GM23338 (cell line): ENCODE measurements at places on chromosomes 11 and 22. TPM values are rescaled to one million over a fixed set of nuclear protein-coding genes. Genes with fewer than 3 reads are reported as not detected.

DTX4 gene
- 13.8 and 14.7 TPM in 2 replicates for total RNA-seq

APOA4 gene
- total RNA-seq: not detected in 2 replicates

SCARF2 gene
- total RNA-seq: 16.6 and 17.0 TPM in 2 replicates

ANO5 gene
- total RNA-seq: 6.8 and 8.3 TPM in 2 replicates

PARVA gene
- 6.9 and 7.6 TPM in 2 replicates for total RNA-seq

APOL5 gene
- total RNA-seq: not detected in 2 replicates

ATF4 gene
- total RNA-seq: 366 and 446 TPM in 2 replicates

NUDT8 gene
- total RNA-seq: 5.0 and 6.6 TPM in 2 replicates

CRYBB3 gene
- total RNA-seq: 0.28 TPM in 1 of 2 replicates, not detected in the other

CCDC188 gene
- not detected in 2 replicates for total RNA-seq

B3GAT1 gene
- total RNA-seq: 24.8 and 28.3 TPM in 2 replicates

ETS1 gene
- 49.0 and 52.6 TPM in 2 replicates for total RNA-seq

C11orf42 gene
- total RNA-seq: not detected in 2 replicates

KCNJ5 gene
- total RNA-seq: not detected in 2 replicates

CYB5R3 gene
- total RNA-seq: 66.4 and 76.2 TPM in 2 replicates

LMNTD2 gene
- total RNA-seq: 1.3 and 1.8 TPM in 2 replicates
